ENCODE measurements at places on chromosomes 5 and 9. TPM values are rescaled to one million over a fixed set of nuclear protein-coding genes. Genes with fewer than 3 reads are reported as not detected.
A peak's percentile ranks its signal among the peaks of the same experiment; 100 is the strongest.

The TRMO gene
- polyA plus RNA-seq: 25.5 TPM

DNA sequence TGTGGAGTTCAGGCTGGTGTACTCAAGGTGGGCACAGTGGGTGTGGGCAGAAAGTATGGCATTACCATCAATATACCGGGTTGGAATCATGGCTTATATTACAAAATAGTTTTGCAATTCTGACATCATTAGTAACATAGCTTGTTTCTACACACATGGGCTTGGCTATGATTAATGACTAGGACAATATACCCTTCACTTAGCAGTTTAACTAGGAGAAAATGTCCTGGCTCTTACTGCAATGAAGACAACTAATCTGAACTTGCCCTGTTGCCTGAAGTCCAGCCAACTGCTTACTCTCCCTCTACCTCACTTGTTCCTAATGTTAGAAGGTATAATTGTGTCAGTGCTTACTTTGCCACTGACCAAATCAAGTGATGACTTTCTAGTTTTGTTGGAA lies 612.5 kb downstream of the EFNA5 start:
- DNase-seq: no peak

The ANKRD20A1 gene
- not detected for polyA plus RNA-seq

- DNase-seq: peak; percentile 98
These were observed at the start of gene TOR2A for GRCh38 chr9:127734747-127735529. TOR2A (minus strand) TSS chr9:127735294; CDS start chr9:127735270, 24 bp downstream.

DNA sequence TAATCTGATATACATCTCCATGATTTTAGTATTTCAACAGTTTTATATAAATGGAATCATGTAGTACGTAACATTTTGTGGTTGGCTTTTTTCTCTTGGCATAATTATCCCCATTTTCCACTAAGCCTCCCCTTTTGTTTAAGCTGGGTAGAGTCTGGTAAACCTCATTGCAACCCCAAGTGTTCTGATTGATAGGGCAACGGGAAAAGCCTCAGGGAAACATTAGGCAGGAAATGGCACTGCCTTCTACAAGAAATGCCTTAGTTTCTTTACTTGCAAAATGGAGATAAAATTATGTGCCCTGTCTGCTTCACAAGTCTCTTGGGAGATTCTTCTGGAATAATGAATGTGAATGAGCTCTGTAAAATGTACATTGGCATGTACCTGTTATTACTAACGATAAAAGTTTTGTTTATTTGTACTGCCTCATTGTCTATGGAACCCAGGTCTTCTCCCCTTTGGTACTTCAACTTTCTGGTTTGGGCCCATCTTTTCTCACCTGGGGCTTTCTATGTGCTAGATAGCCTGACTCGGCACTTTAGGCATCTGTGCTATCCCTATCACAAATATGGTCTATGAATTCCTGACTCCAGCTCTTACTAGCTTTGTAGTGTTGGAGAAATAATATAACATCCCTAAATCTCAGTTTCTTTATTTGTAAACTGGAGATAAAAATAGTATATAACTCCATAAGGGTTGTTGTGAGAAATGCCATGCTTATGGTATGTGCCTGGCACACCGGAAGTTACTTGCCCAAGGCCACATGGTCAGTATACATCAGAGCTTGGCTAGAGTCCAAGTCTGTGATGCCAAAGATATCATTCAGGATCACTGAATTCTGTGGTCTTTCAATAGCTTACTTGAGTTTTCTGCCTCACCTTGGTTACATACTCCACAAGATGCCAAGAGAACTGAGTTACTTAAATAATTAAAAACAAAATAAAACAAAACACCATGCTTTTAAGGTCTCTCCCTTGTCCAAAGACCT lies 48.2 kb upstream of the ZNF169 start:
- DNase-seq: no peak

GRCh38 chr5:135456238-135457099 lies 4.3 kb upstream of the TIFAB start:
- no peak for DNase-seq

The PTGES gene
- not detected for polyA plus RNA-seq

DNA sequence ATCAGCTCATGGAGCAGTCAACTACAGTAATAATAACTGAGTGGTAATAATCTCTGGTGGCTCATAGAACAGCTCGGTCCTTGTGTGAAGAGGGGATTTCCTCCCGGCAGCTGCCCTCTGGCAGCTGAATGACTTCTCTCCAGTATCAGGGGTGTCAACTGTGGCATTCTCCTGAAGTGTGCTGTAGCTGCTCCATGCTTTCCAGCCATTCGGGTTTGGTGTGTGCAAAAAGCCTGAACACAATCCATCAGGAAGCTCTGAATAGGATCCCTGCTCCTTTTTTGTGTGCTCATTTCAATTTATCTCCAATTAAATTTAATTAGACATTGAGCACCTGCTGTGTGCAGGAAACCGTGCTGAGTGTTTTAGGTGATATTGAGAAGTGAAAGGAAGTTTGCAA lies 59.8 kb upstream of the BARX1 start:
- no peak for DNase-seq

- no peak for DNase-seq
These were observed 971.7 kb upstream of the COX7C start for GRCh38 chr5:85646036-85646435.

DNA sequence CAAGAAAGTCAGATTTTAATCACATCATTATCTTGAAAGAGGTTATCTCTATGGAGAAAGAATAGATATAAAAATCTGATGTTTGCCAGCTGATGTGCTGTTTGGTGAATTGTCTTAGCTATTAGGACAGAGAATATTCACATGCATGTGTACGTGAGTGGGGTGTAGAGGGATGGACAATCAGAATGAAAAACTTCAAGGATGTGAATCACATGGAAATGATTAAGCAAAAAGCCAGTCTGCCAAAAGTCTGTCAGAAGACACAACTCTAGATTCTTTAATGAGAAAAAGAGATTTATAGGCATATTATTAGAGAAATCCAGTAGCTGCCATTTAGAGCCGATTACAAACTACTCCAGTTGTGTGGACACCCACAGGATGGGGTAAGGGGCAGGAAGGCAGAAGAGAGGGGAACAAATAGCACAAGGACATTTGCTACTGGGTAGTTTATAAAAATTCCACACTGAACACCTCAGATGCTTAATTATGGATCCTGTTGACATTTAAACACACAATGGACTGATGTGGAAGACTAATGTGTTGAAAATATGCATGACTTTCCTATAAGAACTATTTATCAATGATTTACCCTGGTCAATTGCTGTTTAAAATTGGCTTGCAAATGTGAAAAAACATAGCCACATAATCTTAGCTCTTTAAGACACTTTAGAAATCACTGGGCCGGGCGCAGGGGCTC lies 127.4 kb downstream of the PTTG1 start:
- DNase-seq: no peak

The ECM2 gene
- polyA plus RNA-seq: not detected

The OLFM1 gene
- not detected for polyA plus RNA-seq

DNA sequence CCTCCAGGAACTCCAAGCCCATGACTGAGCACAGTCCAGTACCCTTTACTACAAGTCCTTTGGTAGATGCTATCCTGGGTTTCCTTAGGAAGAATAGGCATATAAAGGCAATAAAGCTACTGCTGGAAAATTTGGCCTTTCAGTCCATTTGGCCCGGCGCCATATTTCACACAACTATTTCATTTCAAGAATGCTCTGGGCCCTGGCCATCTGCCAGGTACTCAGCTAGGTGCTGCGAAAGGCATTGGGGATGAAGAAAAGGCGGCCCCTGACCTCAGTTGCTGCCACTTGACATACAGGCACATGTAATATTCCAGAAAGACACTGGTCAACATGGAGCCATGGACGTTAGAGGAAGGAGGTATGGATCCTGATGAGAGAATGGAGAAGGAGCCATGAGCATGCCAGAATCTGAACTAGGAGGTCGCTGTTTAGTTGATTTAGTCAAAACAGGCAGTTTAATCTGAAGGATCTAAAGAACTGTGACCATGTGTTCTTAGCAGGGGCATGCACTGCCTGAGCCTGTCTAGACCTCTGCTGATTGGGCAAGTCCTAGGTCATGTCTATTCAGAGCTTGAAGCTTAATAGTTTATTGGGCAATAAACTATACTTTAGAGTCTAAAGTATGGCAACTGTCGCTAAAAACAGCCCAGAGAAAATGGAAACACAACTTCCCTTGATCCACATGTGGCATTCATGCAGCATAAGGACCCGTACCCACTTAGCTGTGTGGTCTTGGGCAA lies 149.3 kb downstream of the MELK start:
- DNase-seq: no peak

Measured in CD4-positive, CD25-positive, alpha-beta regulatory T cell (primary cell).